ENCODE measurements at places on chromosomes 7 and 10.
A peak's percentile ranks its signal among the peaks of the same experiment; 100 is the strongest.

GRCh38 chr7:110592557-110592956, 498.4 kb upstream of the LRRN3 start:
- DNase-seq: no peak

DNA sequence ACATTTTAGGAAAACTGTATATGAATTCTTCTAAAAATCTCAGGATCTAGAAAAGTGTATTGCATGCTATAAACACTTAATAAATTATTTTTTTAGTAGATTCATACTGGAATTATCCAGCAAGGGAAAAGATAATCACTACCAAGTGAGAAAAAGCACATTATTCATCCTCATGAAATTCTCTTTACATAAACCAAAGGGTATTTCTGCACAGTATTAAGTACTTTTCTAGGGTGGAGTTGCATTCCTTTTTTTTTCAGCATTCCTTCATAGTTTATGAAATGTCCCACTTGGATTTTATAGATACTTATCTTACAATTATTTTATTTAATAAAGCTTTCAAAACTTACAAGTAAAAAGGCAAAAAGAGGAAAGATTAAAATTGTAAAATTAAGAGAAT, 403.3 kb downstream of the HGF start:
- DNase-seq: no peak

DNA sequence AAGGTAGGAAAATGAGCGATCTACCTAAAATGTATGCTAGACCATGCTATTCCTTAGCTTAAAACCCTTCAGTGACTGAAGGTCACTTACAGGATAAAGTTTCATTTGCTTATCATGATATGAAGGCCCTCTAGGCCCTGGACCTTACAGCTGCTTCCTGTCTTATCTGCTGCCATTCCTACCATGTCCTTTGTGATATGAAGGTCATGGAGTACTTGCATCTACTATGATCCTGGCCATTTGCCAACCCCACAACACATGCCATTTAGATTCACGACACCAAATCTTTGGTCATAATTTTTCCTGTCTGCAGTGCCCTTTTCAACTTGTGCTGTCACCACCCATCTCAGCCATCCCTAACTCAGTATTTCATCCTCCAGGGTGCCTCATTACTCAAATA, 181.8 kb upstream of the MDFIC start:
- DNase-seq: no peak

DNA sequence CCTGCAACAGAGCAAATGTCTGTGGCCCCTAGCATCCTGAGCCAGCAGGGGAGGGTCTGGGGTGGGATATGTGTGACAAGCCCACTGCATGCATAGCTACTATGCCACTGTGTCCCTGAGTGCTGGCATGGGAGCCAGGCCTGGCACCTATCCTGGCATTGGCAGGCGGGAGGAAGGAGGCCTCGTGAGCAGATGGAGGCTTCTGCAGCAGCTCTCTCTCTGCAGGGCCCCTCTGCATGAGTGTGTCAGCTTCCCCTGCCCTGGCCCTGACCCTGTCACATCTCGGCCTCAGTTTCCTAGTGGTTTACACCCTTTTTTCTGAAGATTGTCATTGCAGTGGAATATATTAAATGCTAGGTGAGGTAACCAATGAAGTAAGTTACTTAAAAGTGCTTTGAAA, 13.1 kb upstream of the IMPDH1 start:
- DNase-seq: no peak

GRCh38 chr7:100959894-100960293, 9.5 kb upstream of the MUC12 start:
- no peak for DNase-seq

- no peak for DNase-seq
These were observed 73.8 kb upstream of the PRLHR start for GRCh38 chr10:118669020-118669791.

DNA sequence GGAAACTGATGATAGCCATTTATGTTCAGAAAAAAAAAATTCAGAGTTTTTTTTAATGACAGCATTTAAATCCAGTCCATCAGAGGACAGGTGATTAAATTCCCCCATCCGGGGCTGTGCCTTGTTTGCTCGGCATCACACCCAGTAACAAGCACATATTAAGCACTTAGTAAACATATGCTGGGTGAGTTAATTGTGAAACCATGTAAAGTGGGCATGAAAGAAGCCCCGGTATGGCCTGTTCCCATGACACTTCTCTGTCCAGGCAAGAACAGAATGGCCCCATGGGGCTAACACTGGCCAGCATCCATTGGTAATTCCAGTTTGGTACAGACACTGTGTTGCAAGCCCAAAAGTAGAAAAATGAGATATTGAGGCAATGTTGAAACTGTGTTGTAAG, 220.8 kb upstream of the RNF32 start:
- no peak for DNase-seq

GRCh38 chr7:46127814-46128213, 206.7 kb upstream of the IGFBP3 start:
- no peak for DNase-seq

GRCh38 chr10:71131096-71131495, 81.3 kb upstream of the UNC5B start:
- DNase-seq: no peak

DNA sequence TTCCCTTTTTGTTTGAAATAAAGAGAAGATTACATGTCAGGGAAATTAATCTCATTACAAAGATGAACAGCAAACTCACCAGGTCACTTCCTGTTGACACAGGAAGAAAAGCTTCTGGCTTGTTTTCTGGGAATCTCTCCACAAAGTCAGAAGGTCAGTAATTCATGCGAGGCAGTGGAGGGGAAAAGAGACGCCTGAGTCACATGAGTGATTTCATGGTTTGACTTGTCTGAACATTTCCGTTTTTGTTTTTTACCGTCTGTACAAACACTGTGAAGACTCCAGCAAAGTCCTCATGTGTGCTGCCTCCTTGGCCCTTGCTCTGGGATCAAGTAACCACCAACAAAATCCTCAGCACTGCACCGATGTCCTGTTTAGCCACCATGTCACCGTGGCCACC, 2.5 kb upstream of the HABP2 start:
- DNase-seq: no peak

- no peak for DNase-seq
These were observed 53.0 kb upstream of the GTF2I start for GRCh38 chr7:74604326-74605020.

GRCh38 chr10:123718544-123719060, 52.4 kb downstream of the GPR26 start:
- DNase-seq: no peak

- DNase-seq: no peak
These were observed at the start of gene CLEC2L for GRCh38 chr7:139523199-139523941. TSS of gene CLEC2L (plus strand) at chr7:139523685. CDS start at chr7:139523928, 243 bp downstream.

DNA sequence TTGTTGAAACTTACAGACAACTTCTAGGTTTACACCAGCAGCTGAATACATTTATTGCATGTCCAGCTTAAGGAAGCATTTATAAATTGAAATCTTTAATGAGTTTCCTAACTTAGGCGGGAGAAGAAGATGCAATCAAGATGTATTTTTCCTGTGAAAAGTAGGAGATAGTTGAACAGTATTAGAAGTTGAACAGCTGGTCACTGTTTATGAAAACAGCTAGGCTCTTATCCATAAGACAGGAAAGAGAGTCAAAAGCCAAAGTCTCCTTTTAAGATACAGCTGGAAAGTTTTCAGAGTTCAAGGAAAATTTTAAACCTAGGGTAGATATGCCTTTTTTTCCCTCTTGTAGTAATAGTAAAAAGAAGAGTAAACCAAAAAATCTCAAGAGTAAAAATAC, 236.1 kb upstream of the FERD3L start:
- no peak for DNase-seq

DNA sequence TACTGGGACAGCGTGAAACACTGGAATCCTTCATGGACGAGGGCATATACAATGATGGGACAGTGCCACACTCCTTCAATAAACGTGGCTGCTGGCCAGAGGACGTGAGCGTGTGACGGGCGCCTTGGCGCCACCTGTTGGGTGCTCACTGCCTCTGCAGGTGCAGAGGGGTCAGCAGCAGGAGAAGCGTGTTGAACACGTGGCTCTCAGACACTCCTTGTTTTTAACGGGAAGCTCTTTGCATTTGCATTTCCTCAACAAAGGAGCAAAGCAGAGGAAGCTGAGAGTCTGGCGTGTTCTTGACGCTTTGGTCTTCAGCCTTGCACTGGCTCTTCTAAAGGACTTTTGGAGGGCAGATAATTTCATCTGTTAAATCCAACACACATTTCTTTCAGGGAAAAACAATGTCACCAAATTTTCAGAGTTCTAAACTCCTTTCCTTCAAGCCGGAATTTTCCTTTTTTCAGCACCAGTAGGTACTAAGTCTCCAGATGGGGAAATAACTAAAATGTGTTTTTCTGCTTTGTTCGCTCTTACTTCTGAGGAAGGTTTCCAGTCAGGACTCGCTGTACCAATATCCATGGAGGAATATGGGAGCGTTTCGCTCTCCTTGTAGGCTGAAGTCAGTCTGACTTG, 2.9 kb upstream of the GET4 start:
- peak; percentile 59 for DNase-seq

GRCh38 chr7:44538798-44539668, 2.1 kb downstream of the NPC1L1 start:
- no peak for DNase-seq

GRCh38 chr10:103653581-103654037, 160.1 kb downstream of the NEURL1 start:
- DNase-seq: no peak

DNA sequence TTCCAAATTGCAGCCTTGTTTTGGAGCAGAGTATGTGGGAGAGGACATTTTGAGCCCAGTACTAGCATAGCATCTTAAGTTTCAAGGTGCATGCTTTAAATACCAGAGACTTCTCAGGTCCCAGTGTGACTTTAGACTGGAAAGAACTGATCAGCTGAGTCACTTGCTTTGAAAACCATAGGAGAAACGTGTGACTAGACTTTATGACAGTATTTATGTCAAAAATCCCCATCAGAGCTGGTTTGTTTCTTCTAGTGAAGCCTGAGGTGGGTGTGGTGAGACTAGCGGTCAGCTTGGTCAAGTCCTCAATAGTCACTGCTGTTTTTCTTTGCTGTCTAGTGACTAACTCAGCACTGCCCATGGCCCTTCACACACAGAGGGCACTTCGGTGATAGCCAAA, 724.2 kb downstream of the GATA3 start:
- no peak for DNase-seq

DNA sequence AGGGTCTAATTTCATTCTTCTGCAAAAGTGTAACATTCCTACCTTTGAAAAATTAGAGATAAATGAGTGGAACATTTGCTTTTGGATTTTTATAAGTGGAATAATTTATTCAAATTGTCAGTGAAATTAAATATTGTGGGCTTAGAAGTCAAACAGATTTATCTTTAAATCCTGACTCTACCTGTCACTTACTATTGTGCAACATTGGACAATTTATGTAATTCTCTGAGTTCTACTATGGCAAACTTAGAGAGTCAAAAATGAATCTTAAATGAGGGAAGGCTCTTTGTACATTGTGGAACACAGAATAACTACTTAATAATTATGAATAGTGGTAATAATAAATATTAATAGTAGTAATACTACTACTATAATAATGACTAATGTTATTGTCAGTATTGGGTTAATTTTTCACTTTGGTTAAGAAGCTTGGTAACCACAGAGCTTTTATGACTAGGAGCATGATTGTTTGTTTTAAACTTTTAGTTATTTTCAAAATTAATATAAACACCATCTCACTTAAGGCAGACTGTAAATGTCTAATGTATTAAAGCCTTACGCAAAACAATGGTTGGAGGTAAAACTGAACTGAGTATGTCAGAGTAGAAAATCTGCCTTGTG, 70.0 kb downstream of the PRKG1 start:
- no peak for DNase-seq

DNA sequence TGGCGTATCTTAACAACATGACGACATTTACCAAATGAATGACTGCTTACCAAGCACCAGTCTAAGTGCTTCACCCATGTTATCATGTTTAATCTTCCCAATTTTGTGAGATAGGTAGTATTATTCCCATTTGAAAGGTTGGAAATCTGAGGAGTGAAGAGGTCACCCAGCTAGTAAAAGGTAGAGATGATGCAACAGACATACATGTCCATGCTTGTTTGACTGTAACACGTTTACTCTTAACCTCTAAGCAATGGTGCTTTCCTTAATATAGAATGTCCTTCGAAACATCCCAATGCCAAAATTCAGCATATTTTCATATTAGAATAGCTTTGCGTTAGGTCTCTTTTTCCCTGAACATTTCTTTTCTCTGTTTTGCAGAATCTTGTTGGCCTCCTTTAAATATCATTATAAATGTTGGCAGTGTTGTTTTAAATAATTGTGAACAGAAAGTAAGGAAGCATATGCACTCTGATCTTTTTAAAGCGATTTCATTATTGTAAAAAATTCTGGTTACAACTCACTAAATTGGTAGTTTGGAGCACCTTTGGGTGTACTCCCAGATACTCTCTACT, 722.8 kb downstream of the AUTS2 start:
- DNase-seq: no peak

GRCh38 chr10:109620396-109620795, 302.9 kb downstream of the XPNPEP1 start:
- DNase-seq: no peak

DNA sequence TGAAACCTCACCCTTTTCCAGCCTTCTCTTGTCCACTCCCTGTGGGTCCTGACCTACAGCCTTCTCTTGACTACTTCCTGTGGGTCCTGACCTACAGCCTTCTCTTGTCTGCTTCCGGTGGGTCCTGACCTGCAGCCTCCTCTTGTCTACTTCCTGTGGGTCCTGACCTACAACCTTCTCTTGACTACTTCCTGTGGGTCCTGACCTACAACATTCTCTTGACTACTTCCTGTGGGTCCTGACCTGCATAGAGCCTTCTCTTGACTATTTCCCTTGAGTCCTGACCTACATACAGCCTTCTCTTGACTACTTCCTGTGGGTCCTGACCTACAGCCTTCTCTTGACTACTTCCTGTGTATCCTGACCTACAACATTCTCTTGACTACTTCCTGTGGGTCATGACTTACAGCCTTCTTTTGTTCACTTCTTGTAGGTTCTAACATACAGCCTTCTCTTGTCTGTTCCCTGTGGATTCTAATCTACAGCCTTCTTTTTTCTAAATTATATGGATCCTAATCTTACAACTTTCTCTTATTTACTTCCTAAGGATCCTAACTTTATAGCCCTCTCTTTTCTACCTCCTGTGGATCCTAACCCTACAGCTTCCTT, 36.5 kb downstream of the C10orf71 start:
- DNase-seq: no peak

DNA sequence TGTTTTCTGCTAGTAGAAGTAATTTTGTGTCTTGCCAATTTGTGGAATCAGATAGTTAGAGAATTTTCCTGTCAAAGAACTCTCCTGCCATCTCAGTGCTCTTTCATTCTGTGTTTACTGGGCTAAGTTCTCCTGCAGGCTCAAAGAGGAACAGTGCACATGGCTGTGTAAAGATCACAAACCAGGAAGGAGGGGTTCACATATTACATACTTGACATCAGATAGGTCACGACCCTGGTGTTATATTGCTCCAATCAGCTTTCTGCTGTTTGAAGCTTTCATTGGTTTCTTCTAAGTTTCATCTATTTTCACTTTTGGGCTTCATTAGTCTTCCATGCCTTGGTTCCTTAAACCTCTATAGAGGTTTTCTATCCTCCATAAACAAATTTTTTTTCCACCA, 13.5 kb upstream of the ELMO1 start:
- DNase-seq: no peak

- no peak for DNase-seq
These were observed 22.1 kb downstream of the CLDN12 start for GRCh38 chr7:90425376-90425775.

- DNase-seq: no peak
These were observed 116.6 kb downstream of the NEURL1 start for GRCh38 chr10:103610083-103610472.

GRCh38 chr10:124741922-124742412, 2.2 kb downstream of the FAM53B start:
- DNase-seq: no peak

GRCh38 chr7:57769958-57770357, 320.0 kb downstream of the ZNF716 start:
- no peak for DNase-seq

GRCh38 chr10:27569946-27570345, 65.8 kb downstream of the RAB18 start:
- no peak for DNase-seq
